Vein endothelial cell (primary cell): ENCODE measurements at places on chromosomes 5 and 9. TPM values are rescaled to one million over a fixed set of nuclear protein-coding genes. Genes with fewer than 3 reads are reported as not detected.

TOPORS gene
- 30.1 and 31.9 TPM in 2 replicates for total RNA-seq

PTGES gene
- total RNA-seq = 0.10 and 0.33 TPM in 2 replicates

DIPK1B gene
- 182 and 234 TPM in 2 replicates for total RNA-seq

GCNT1 gene
- total RNA-seq = 3.9 and 6.9 TPM in 2 replicates

SPATA31A7 gene
- total RNA-seq = not detected in 2 replicates

ENG gene
- total RNA-seq = 209 and 301 TPM in 2 replicates

CDKN2B gene
- total RNA-seq = 9.1 and 16.0 TPM in 2 replicates

GLT6D1 gene
- not detected in 2 replicates for total RNA-seq

ZMYND19 gene
- total RNA-seq = 14.7 and 18.4 TPM in 2 replicates

C5orf52 gene
- not detected in 2 replicates for total RNA-seq

GADD45G gene
- total RNA-seq = not detected in 2 replicates

CCT5 gene
- 419 and 585 TPM in 2 replicates for total RNA-seq

NME5 gene
- 1.4 and 2.6 TPM in 2 replicates for total RNA-seq

ADCY2 gene
- total RNA-seq = not detected in 2 replicates

NR2F1-AS1 gene
- total RNA-seq = 16.4 and 18.3 TPM in 2 replicates

EQTN gene
- total RNA-seq = not detected in 2 replicates

LARP1 gene
- total RNA-seq = 147 and 170 TPM in 2 replicates

C9orf153 gene
- 0.33 TPM in 1 of 2 replicates, not detected in the other for total RNA-seq

PCDHGC5 gene
- total RNA-seq = 1.3 and 1.4 TPM in 2 replicates

TMED9 gene
- 124 and 141 TPM in 2 replicates for total RNA-seq

TSLP gene
- total RNA-seq = not detected in 2 replicates

SREK1 gene
- 63.4 and 75.3 TPM in 2 replicates for total RNA-seq

CMYA5 gene
- total RNA-seq = 0.10 and 0.33 TPM in 2 replicates

GPR150 gene
- 0.29 and 0.33 TPM in 2 replicates for total RNA-seq

SOWAHA gene
- total RNA-seq = not detected in 2 replicates

MARCOL gene
- not detected in 2 replicates for total RNA-seq

RFK gene
- total RNA-seq = 43.4 and 51.9 TPM in 2 replicates

CBY3 gene
- not detected in 2 replicates for total RNA-seq

SHROOM1 gene
- total RNA-seq = 8.2 and 9.8 TPM in 2 replicates

NUTM2F gene
- not detected in 2 replicates for total RNA-seq

PCDHGB6 gene
- total RNA-seq = 4.3 and 6.2 TPM in 2 replicates

SLC2A6 gene
- total RNA-seq = 40.8 and 55.9 TPM in 2 replicates

ZFP37 gene
- total RNA-seq = 1.1 and 1.3 TPM in 2 replicates
